ENCODE measurements at places on chromosomes 3 and 15.

GRCh38 chr15:32923176-32923575 lies 205.4 kb downstream of the GREM1 start:
- no peak for DNase-seq

DNA sequence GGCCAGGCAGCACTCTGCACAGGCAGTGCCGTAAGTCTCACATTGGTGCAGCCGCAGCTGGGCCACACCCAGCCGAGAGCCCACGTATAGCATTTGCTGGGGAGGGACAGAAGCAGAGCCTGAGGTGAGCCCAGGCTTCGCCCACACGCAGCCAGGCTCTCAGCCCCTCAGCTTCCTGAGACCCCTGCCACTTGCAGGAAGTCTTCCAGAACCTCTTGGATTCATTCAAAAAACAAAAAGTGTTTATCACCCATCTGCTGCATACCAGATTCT lies 6.9 kb downstream of the SEMA3G start:
- no peak for DNase-seq

- no peak for DNase-seq
Observed at GRCh38 chr3:134294302-134295280, 43.9 kb upstream of the RYK start.

- DNase-seq = no peak
Observed at GRCh38 chr15:82621970-82622369, 25.2 kb downstream of the CPEB1 start.

GRCh38 chr3:65350801-65351476 lies 663.1 kb upstream of the ADAMTS9 start:
- no peak for DNase-seq

- no peak for DNase-seq
Observed at GRCh38 chr15:62938825-62939224, 103.7 kb upstream of the TPM1 start.

GRCh38 chr15:68347392-68347791 lies 69.8 kb downstream of the FEM1B start:
- no peak for DNase-seq

GRCh38 chr15:56524915-56525314 lies 60.0 kb upstream of the MNS1 start:
- peak; percentile 31 for DNase-seq

DNA sequence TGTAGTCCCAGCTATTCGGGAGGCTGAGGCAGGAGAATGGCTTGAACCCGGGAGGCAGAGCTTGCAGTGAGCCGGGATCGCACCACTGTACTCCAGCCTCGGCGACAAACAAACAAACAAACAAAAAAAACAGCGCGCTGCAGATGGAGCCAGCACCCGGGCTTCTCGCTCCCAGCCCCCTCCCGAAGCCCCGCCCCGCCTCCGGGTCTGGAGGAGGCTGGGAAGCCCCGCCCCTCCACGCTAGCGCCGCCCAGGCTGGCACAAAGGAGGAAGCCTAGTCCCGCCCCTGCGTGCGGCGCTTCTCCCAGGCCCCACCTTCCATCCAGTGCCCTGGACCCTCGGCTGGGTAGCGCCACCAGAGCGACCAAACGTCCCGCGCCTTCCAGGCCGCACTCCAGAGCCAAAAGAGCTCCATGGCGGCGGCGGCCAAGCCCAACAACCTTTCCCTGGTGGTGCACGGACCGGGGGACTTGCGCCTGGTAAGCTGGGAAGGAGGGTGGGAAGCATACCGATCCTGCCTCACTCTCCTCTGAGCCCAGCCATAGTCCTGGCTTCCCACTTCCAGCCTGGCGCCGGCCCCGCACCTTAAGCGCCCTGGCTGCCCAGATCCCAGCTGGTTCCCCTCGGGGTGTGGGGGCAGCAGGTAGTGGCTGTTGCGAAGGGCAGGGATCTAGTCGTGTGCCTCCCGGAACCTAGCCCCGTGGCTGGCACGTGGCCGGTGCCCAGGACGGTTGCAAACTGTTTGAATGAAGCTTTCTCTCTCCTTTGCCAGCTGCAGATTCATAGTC lies at the start of gene SORD:
TSS of gene SORD (plus strand) at position 325 of the 788 bp plus-strand sequence. CDS start at position 414, 89 bp downstream.
- DNase-seq = peak; percentile 40

DNA sequence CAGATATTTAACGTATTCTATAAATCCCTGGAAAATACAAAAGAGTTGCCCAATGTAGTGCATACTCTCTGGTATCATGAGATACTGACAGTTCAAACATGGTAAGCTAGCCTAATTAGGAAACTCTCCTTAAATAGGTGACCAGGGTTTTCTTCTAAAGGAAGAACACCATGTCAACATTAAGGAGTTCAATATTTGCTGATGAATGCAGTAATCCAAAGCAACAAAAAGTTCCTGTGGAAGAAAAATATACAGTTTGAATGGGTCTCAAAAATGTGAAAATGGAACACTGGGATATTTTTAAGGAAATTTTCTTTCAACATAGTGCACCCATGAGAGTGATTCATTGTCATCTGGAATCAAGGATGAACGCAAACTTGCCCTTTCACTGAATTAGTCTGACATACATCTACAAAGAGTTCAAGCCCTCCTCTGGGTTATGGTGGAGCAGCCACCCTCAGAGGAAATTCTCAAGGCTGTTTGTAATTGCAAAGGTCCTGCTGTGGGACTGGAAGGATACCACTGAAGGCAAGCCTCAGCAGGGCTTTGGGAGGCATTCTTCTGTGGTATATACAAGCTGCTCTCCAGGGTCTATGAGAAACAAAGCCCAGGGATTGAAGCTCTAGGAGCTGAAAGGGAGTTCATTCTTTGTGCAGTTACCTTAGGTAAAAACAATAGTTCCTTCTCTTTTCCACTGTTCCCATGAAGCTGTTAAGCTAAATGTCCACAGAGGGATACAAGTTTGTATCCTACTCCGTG lies 700.3 kb downstream of the TUSC7 start:
- no peak for DNase-seq

GRCh38 chr3:128498127-128498626 lies 5.2 kb upstream of the GATA2 start:
- no peak for DNase-seq

DNA sequence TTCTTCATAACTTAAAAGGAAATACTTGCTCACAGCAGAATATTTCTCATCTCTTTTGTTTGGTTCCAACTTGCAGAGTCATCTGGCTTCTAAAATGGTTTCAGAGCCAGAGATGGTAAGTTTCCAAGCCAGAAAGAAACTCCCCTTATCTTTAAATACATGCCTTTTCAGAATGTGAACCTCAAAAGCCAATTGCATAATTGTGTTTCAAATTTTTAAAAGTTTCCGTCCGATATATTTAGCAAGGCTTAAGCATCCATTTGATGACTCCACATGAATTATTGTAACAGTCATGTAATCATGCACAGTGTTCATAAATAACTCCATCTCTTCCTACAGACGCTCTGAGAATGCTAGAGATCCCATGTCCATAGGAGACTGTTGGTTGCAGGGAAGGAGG lies 40.6 kb upstream of the C3orf80 start:
- DNase-seq = no peak

- no peak for DNase-seq
Observed at GRCh38 chr3:11555211-11555782, 88.4 kb downstream of the VGLL4 start.

- no peak for DNase-seq
Observed at GRCh38 chr3:54846119-54846518, 81.7 kb downstream of the LRTM1 start.

GRCh38 chr3:38173834-38174418 lies 8.6 kb downstream of the OXSR1 start:
- DNase-seq = no peak

DNA sequence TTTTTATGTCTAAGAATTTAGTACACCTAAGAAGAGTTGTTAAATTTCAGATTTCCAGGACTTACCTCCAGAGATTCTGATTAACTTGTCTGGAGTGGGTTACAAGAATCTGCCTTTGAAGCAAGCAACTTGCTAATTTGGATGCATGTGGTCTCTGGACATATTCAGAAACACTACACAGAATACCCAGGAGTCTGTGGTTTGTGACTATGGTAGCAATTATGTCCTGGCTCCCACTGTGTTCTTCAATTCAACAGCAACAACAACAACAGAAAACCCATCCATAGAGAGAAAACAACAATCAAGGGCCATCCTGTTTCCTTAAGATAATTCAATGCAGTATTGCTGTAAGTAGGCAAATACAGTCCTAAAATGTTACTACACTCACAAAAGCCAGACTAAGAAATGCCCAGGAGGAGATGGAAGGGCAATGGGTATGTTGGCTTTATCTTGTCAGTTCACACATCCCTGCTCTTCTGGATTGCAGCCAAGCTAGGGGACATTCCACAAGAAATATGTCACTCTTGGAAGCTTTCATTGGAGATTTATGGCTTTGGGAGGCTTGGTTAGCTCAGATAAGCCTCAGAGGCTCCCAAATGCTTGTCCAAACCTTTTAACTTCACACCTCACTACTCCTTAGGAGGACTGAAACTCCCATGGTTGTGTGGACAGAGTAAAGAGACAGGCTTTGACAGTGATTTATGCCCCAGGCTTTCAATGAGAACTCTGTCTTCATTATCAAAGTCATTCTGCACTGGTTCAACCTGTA lies 99.4 kb upstream of the MRPL3 start:
- DNase-seq = no peak

GRCh38 chr15:25690673-25691543 lies 172.2 kb downstream of the ATP10A start:
- peak; percentile 26 for DNase-seq

- no peak for DNase-seq
Observed at GRCh38 chr15:63146684-63147083, 10.6 kb downstream of the RPS27L start.

GRCh38 chr3:60386306-60386705 lies 864.9 kb downstream of the FHIT start:
- DNase-seq = no peak

DNA sequence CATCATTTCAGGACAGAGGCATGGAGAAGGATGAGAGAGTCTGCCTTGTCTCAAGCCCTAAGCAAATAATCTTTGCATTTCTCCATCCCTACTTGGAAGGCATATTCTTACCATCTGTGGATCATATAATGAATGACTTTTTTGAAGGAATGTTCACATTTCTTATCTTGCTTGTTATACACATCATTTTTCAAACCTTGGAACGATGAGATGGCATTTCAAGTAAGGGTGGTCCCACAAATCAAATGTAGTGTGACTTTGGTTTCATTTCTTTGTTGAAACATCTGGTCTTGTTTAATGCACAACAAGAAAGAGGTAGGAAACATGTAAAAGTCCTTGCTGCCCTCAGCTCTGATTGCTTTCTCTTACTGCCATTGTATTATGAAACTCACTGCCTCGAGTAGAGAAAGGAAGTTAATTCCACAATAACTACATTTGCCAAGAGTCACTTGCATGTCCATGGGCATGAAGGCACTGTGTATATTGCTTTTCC lies 32.1 kb downstream of the RBMS3 start:
- no peak for DNase-seq

GRCh38 chr15:62150445-62150844 lies 14.6 kb downstream of the C2CD4B start:
- no peak for DNase-seq

DNA sequence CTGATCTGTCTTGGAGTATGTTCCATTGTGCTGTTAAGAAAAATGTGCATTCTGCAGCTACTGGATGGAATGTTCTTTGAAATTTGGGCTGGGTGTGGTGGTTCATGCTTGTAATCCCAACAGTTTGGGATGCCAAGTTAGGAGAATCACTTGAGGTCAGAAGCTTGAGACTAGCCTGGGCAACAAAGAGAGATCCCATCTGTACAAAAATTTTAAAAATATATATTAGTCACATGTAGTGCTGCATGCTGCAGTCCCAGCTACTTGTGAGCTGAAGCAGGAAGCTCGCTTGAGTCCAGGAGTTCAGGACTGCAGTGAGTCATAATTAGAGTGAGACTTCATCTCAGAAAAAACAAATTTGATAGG lies 62.8 kb upstream of the PLSCR4 start:
- DNase-seq = peak; percentile 67

DNA sequence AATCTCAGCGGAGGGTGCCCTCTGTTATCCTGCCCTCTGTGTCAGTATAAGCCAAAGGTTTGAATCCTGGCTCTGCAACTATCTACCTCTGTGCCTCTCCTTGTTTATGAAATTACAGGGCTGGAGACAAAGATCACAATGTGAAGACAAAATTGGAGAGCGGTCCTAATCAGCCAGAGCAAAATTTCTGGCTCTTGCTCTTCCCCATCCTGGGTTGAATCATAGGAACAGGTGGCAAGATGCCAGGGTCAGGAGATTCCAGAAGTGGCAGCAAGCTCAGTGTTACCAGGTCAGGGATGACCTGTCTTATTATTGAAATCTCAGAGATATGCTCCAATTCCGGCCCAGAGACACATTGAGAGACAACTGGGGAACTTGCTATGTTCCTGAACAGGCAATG lies 2.3 kb upstream of the CCR2 start:
- DNase-seq = no peak

DNA sequence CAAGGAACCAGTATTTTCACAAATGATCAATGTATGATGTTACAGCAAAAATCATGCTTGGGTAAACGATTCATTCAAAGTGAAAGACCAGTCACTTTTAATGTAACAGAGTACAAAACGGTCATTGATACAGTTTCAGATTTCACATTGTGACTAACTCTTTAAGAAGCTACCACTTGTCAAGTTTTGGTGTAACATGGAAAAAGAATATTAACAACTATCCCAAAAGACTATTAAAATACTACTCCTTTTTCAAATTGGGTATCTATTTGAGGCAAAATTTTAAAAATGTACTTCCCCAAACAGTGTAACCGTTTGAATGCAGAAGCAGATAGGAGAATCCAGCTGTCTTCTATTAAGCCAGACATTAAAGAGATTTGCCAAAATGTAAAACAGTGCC lies 31.7 kb downstream of the AKAP13 start:
- DNase-seq = no peak

- DNase-seq = no peak
Observed at GRCh38 chr3:11120091-11120805, 34.0 kb upstream of the HRH1 start.

DNA sequence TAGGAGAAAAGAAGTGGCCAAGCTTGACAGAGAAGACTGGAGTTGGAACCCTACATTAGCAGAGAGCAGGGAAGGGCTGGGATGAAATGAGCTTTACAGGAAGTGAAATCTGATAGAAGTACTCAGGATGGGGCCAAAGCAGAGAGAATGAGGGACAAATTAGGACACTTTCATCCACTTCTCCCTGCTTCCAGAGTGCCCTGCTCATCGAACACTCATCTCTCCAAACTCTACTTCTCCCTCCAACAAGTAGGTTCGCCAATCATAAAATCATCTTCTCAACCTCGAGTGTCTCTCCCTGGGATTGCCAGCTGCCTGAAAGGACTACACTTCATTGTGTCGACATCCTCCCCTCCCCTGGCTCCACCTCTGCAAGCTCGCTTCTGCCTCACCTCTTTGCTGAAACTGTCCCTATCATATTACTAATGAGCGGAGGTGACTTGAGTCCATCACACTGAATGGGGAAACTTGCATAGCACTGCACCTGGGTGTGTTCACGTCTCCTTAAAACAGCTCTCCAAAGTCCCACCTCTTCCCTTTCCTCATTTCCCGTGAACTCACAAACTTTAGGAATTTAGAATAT lies 365.8 kb downstream of the FOXP1 start:
- DNase-seq = no peak

- DNase-seq = no peak
Observed at GRCh38 chr15:45425135-45425534, 46.8 kb upstream of the GATM start.
